ENCODE measurements at places on chromosomes 6 and 20.

- DNase-seq, result no peak
These were observed 94.3 kb downstream of the EDN1 start for GRCh38 chr6:12384357-12384912.

- DNase-seq, result peak; percentile 13
These were observed 36.4 kb upstream of the HLA-C start for GRCh38 chr6:31308050-31308844.

GRCh38 chr20:13212750-13213149 lies 8.3 kb upstream of the ISM1 start:
- no peak for DNase-seq

DNA sequence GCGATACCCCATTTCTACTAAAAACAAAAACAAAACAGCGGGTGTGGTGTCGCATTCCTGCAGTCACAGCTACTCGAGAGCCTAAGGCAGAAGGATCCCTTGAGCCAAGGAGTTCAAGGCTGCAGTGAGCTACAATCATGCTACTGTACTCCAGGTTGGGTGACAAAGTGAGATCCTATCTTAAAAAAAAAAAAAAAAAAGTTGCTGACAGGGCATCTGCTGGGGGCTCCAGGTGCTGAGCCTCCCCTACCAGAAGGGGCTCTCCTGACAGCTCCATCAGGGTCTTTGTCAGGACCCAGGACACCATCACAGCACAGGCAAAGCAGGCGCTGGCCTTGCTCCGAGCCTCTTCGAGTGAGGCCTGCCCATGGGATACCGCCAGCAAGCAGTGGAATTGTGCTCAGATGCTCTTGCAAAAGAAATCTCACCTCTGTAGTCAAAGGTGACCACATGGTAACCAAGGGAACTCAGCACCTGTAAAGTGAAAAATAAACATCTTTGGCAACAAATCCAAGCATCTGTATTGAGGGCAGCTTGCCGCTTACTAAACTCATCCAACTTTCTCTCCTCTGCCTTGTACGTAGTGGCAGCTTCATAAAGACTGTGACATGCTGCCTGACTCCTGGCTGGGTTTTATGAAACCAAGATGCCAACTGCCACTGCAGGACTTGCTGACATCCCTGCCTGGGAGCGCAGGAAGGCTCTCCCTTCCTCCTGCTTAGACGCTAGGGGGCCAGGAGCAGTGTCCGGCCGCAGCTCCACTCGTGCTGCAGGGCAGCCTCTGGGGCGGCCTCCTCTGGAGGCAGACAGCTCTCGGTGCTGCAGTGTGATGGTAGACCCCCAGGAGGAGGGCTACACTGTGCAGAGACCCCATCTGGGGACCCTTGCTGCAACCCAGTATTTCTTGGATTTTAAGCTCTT lies 66.9 kb downstream of the PYGB start:
- no peak for DNase-seq

- DNase-seq, result no peak
These were observed 10.7 kb downstream of the CST7 start for GRCh38 chr20:24959591-24960301.

DNA sequence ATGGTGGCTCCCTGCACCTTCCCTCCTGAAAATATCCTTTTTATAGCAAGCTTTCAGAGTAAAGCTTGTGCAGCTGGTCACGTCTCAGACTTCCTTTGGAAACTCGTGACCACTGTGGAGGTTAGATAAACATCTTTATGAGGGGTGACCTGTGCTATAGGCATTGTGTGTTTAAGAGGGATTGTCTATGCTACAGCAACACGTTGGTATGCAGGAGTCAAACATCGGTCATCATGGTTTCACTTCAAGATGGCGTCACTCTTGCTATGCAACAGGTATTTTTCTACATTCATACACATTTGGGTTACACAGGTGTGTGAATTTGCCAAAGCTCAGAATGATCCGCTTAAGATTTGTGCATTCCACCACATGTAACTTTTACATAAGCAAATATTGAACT lies 14.6 kb upstream of the BLCAP start:
- no peak for DNase-seq

DNA sequence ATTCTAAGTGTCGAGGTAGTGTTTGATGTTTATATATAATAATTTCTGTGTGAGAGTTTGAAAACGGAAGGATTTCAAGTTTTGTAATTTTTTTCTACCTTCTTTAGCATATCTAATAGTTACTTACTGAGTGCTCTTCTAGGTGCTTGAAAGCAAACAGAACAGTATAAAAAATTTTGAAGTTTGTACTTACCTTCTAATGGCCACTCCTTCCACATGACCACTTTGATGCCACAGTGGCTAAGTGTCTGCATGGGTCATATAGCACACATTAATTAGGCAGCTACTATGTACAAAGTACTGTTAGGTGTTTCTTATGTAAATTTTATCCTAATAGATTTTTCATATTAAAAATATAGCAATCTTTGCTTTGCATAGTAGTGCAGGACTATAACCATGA lies 21.1 kb downstream of the RPRD1B start:
- DNase-seq, result no peak

DNA sequence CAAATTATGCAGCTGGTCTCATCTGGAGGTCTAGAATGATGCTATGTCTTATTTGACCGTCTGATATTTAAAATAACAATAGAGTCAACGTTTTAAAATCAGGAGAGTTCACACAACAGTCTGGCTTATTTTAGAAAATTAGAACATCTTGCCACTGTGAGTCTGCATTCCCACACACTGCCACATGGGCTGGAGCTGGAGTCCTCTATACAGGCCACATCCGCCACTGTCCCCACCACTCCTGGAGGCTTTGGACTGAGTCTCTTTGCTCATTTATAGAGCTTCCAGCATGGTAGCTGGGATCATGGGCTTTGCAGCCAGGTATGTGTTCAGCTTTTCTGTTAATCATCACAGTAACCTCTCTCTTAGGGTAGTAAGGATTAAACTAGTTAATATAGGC lies 68.8 kb upstream of the ZNFX1 start:
- DNase-seq, result no peak

- no peak for DNase-seq
These were observed 56.8 kb upstream of the ECI2 start for GRCh38 chr6:4192173-4192572.

DNA sequence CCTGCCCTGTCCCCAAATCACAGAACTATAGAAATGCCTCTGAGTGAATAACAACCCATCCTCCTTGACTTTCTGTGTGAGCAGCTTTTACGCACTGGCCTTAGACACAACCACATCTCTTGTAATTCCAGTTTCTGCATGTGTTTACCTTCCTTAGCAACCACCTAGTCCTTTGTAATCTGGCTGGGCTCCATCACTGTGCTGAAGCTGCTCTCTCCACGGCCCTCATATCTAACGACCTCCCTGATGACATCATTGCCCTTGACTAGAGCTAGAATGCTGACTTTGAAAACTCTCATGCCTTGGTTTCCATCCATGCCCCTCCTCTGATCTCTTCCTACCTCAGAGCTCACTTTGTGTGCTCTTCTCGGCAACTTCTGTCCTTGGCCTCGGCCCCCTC lies 30.5 kb upstream of the GLP1R start:
- DNase-seq, result no peak
